ENCODE measurements at places on chromosomes 13 and 19. TPM values are rescaled to one million over a fixed set of nuclear protein-coding genes. Genes with fewer than 3 reads are reported as not detected.

DNA sequence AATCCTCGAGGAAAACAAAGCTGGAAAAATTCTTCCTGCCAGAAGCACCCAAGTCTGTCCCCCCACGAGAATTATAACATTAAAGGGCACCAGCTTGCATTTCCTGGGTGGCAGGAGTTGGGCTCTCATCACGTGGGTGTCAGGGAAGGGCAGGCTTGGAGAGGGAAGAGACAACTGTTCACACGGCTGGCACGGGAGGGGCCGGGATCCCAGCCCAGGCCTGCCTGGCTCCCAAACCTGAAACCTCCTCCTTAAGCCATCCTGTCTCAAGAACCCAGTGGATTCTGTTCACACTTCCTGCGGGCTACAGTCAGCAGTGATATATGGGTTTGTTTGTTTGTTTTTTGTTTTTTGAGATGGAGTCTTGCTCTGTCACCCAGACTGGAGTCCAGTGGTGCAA is 12.2 kb downstream of the GRIK5 start:
- H3K36me3 ChIP-seq, result peaks cover 48% of the 10 kb centered on the region
- H3K4me3 ChIP-seq, result no peak overlapping the region
- H3K27ac ChIP-seq, result no peak overlapping the region

DNA sequence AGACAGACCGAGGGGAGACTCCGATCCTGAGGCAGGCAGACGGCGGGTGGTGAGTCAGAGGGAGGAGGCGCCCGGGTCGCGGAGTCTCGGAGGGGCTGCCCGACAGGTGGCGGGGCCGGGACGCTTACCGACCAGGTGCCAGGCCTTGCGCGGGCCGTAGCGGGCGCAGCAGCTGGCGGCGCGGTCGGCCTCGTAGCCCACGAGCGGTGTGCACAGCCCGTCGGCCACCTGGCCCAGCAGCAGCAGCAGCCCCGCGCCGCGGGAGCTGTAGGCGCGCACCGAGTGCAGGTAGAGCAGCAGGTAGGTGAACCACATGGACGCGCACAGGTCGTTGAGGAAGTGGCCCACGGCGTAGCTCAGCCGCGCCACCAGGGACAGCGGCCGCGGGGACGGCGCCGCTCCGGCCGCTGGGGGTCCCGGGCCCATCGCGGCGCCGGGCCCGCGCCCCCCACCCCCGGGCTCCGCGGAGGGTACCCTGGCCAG is 367 bp downstream of the MFSD12 start:
- peak overlapping the region; percentile 80 for H3K4me3 ChIP-seq
- H3K27me3 ChIP-seq, result no peaks in the 10 kb centered on the region
- H3K27ac ChIP-seq, result peak overlapping the region; percentile 46

DNA sequence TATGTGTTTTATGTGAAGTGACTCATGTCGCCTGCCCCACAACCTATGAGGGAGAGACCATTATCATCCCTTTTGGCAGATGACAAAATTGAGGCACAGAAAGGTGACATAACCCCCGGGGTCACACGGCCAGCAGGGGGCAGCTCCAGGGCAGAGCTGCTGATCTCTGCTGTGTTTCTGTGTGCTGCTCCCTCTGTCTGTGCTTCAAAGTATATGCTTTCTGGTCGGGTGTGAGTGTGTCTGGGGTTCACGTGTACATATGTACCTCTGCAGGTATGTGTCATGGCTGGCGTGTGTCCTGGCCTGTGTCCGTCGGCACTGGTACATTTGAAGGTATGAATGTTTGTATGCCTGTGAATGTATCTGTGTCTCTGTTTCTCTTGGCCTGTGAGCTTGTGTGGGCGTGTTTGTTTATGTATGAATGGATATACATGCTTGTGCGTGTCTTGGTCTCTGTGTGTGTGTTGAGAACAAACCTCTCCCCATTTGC is 7.1 kb downstream of the LIPE start:
- no peak overlapping the region for H3K27ac ChIP-seq
- no peaks in the 10 kb centered on the region for H3K36me3 ChIP-seq
- no peak for DNase-seq
- H3K4me3 ChIP-seq, result no peak overlapping the region

GRCh38 chr19:55257461-55258420 is 1.1 kb downstream of the PPP6R1 start:
- no peaks in the 10 kb centered on the region for H3K27me3 ChIP-seq
- peaks cover 58% of the 10 kb centered on the region for H3K4me1 ChIP-seq
- DNase-seq, result no peak
- peak overlapping the region; percentile 37 for H3K27ac ChIP-seq

DNA sequence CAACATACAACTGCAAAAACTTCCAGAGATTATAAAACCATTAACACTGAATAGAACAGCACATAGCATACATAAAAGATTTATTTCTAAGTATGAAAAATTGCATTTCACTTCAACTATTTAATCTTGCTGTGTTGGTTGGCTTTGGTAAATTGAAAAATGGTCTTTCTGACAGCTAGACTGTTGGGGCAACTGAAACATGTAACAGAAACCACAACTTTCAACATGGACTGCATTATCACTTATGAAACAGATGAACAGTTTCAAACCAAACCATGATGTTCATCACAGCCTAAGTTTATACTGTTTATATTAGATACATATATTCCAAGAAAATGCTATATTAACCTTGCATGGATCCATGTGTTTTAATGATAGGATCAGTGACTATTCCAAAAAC is 324.1 kb upstream of the PCDH9 start:
- H3K4me3 ChIP-seq, result no peak overlapping the region
- DNase-seq, result no peak
- no peaks in the 10 kb centered on the region for H3K27me3 ChIP-seq

GRCh38 chr13:55937180-55937579 is 1203.5 kb upstream of the PRR20A start:
- H3K27me3 ChIP-seq, result no peaks in the 10 kb centered on the region
- no peaks in the 10 kb centered on the region for H3K36me3 ChIP-seq
- no peak for DNase-seq
- no peak overlapping the region for H3K4me3 ChIP-seq

Gene CERS1
- 1.7 TPM for total RNA-seq

- H3K36me3 ChIP-seq, result no peaks in the 10 kb centered on the region
- H3K27me3 ChIP-seq, result no peaks in the 10 kb centered on the region
- no peak overlapping the region for H3K4me3 ChIP-seq
- DNase-seq, result no peak
- no peaks in the 10 kb centered on the region for H3K4me1 ChIP-seq
Measured at GRCh38 chr13:24802074-24802473, 38.1 kb downstream of the RNF17 start.

Gene ERICH6B
- not detected for total RNA-seq

Gene MBD3L2B
- total RNA-seq, result not detected

Gene SKA3
- total RNA-seq, result not detected

GRCh38 chr13:60009300-60010253 is 154.2 kb downstream of the DIAPH3 start:
- H3K4me3 ChIP-seq, result no peak overlapping the region
- no peak for DNase-seq

- H3K36me3 ChIP-seq, result no peaks in the 10 kb centered on the region
- no peak for DNase-seq
- H3K4me3 ChIP-seq, result no peak overlapping the region
- no peak overlapping the region for H3K27ac ChIP-seq
- no peaks in the 10 kb centered on the region for H3K27me3 ChIP-seq
Measured at GRCh38 chr13:83876546-83876945, 5.7 kb downstream of the SLITRK1 start.

Gene ZNF497
- not detected for total RNA-seq

DNA sequence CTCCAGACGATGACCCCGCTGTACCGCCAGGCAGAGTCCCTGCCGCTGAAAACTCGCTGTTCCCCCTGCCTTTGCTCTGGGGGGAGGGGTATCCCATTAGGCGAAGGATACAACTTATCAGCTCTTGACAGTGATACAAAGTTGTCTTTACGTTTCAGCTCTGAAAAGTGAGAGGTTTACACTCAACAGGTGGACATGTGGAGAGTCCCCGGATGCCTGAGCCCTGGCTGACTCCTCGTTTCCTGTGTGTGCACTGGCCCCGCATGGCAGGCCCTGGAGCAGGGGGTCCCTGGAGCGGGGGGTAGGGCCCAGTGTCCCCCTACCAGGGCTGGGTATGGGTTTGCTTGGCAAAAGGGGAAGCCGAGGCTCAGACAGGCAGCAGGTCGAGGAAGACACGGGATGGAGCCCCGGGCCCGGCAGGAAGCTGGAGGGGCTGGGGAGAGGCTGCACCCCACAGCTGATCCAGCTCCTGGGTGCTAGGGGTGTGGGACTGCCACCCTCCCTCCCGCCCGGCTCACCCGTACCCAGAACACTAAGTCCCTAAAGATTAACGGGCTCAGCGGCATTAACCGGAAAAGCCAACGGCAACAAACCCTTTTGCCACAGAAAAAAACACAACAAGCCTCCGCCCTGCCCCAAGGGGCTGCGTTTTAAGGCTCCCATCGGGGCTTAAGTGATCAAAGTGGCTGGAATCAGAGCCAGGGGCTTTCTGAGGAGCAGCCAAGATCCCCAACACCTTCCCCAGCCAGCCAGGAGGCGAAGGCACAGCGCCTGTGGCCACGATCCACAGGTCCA is 5.6 kb downstream of the TCF3 start:
- no peak overlapping the region for H3K27ac ChIP-seq
- H3K27me3 ChIP-seq, result no peaks in the 10 kb centered on the region
- no peak overlapping the region for H3K4me3 ChIP-seq
- H3K36me3 ChIP-seq, result no peaks in the 10 kb centered on the region
- peaks cover 19% of the 10 kb centered on the region for H3K4me1 ChIP-seq

GRCh38 chr13:31891472-31891871 is 140.1 kb upstream of the FRY start:
- DNase-seq, result no peak
- no peak overlapping the region for H3K4me3 ChIP-seq
- H3K27me3 ChIP-seq, result no peaks in the 10 kb centered on the region
- peaks cover 32% of the 10 kb centered on the region for H3K4me1 ChIP-seq
- peak overlapping the region; percentile 55 for H3K27ac ChIP-seq

GRCh38 chr13:28031220-28031895 is 42.9 kb upstream of the URAD start:
- H3K4me3 ChIP-seq, result no peak overlapping the region
- DNase-seq, result no peak
- H3K27me3 ChIP-seq, result no peaks in the 10 kb centered on the region
- H3K36me3 ChIP-seq, result no peaks in the 10 kb centered on the region

DNA sequence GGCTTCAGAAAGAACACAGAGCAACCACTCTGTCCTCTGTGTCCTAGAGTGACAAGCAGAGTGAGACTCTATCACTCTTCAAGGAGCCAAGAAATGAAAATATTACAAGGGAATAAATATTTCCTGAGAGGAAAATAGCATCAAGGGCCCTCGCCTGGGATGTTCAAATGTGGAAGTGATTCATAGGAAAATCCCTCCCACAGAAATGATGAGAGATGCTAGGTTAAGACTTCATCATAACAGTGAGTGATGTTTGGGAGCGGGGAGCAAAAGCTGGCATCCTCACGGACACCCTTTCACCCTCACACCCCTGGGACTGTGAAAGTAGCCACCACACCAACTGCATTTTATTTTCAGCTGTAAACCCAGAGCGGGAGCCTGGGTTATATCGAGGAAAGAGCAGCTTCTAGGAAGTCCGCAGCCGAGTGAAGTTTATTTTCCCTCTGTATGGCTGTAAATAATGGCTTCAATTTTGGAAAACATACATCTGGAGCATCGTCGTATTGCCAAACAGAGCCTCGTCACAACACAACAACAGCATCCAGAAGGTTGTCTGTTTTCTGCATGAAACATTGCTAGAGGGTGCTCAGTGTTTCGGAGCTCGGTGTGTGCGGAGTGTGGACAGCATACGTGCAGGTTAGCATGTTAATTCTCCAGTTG is 54.8 kb downstream of the DLEU7 start:
- DNase-seq, result no peak
- H3K27me3 ChIP-seq, result no peaks in the 10 kb centered on the region
- no peak overlapping the region for H3K27ac ChIP-seq
- H3K4me3 ChIP-seq, result no peak overlapping the region
- H3K36me3 ChIP-seq, result no peaks in the 10 kb centered on the region

DNA sequence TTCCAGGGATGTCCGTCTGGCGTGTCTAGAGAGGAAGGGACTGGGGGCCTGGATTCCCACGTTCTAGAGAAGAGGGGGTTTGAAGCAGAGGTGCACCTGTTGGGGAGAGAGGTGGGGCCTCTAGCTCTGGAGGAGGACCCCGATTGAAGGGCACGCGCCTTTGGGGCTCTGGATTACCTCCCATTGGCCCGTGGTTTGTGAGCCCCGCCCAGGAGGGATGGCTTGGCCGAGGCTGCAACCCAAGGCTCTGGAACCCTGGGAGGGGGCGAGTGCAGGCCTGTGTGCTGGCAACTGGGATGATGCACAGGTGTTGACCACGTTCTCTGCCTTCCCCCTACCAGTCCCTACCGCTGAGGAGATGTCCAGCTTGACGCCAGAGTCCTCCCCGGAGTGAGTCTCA is 20.2 kb downstream of the TMEM150B start:
- no peaks in the 10 kb centered on the region for H3K27me3 ChIP-seq
- peaks cover 9% of the 10 kb centered on the region for H3K4me1 ChIP-seq
- no peak overlapping the region for H3K27ac ChIP-seq
- peaks cover 17% of the 10 kb centered on the region for H3K36me3 ChIP-seq

DNA sequence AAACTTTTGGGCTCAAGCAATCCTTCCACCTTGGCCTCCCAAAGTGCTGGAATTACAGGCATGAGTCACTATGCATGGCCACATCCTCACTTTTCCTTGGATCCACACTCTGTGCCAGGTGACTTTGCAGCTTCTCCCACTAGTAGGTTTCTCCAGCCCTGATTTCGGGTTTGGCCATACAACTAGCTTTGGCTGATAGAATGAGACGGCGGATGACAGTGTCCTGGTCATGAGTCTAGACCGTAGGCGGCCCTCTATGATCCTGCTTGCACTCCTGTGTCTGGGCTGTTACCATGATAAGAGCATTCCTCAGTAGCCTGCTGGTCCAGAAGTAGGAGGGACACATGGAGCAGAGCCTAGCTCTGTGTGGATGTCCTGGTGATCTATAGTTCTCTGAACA is 112.5 kb upstream of the KL start:
- no peak overlapping the region for H3K27ac ChIP-seq
- peaks cover 51% of the 10 kb centered on the region for H3K4me1 ChIP-seq
- no peaks in the 10 kb centered on the region for H3K36me3 ChIP-seq

DNA sequence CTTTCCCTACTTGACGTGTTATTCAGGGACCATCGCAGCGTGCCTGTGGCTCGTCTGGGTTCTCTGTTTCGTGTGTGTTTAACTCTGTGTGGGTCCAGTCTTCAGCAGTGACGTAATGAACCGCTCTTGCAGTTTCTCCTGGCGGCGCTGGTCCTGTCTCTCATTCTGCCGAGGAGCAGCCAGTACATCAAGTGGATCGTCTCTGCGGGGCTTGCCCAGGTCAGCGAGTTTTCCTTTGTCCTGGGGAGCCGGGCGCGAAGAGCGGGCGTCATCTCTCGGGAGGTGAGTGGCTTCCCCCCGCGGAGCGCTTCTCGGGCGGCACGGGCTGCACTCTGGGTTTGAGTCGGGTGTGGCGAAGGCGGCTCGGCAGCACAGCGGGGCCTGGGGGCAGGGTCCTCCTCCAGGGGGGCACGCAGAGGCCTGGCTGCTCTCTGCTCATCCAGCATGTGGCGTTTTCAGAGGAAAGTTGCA is 36.3 kb upstream of the TFDP1 start:
- H3K36me3 ChIP-seq, result peaks cover 27% of the 10 kb centered on the region
- peaks cover 17% of the 10 kb centered on the region for H3K4me1 ChIP-seq
- no peaks in the 10 kb centered on the region for H3K27me3 ChIP-seq
- no peak for DNase-seq
- H3K27ac ChIP-seq, result no peak overlapping the region
